Fibroblast of skin of back (primary cell): ENCODE measurements at places on chromosomes 13 and 19.

- no peak for DNase-seq
These were observed 117.6 kb downstream of the MIPEP start for GRCh38 chr13:23771552-23771951.

- DNase-seq = no peak
These were observed 779.4 kb upstream of the SLITRK1 start for GRCh38 chr13:84661718-84662117.

- no peak for DNase-seq
These were observed 213.1 kb downstream of the UQCRFS1 start for GRCh38 chr19:28999724-29000433.

DNA sequence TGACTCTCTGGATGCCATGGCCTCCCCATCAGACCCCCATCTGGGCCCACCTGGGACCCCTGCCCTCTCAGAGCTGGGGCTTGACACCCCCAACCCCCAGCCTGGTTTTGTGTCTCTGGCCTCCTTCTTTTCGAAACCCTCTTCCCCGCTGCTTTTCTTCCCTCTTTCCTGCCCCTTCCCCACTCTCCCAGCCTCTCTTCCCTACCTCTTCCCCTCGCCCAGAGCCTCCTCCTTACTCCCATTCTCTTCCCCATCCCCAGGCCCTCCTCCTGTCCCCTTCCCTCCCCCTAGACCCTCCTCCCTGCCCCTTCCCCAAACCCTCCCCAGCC is 2.1 kb downstream of the TNFSF9 start:
- DNase-seq = no peak

DNA sequence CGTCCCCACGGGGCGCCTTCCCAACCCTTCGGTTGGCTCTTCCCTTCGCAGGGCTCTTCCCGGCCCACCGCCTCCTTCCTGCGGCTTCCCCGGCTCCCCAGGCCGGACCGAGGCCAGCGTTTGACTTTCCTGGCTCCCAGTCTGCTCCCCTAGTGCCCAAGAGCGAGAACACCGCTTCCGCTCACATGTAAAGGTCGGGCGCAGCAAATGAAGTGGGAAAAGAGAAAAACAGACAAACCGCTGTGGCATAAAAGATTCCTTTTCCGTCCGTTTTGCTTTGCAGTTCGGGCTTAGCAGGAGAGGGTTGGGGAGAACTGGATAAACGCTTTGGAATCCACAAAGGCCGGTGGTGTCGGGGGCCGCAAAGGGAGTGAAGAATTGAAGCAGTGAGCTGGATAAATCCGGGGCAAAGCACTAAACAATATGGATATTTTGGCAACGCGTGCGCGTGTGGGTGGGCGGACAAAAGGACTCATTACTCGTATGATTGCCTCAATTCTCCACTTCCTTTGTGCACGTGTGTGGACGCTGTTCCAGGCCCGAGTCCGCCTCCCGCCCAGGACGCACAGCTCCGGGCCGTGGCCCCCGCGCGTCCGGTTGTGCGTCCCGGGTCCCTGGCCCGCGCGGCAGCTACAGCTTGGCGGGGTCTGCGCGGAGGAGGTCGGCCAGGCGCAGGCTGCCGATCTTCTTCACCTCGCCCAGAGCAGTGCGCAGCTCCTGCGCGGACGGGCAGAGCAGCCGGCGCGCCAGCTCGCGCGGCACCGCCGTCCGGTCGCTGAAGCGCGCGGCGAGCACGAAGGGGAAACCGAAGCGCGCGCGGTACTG is 8.6 kb upstream of the CDX2 start:
- DNase-seq = no peak

GRCh38 chr13:93758575-93758974 is 532.0 kb downstream of the GPC6 start:
- DNase-seq = no peak

DNA sequence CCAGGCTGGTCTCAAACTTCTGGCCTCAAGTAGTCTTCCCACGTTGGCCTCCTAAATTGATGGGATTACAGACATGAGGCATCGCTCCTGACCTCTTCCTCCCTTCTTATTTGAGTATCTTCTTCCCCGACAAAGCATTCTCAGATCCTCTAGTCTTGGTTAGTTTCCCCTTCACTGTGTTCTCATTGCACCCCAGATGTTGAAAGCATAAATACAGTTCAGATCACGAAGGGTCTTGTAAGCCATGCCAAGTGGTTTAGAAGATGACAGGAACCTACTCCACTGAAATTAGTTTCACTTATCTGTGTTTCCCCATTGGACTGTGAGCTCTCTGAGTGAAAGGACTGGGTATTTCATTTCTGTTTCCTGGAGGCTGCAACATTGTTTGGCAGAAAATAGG is 100.7 kb downstream of the DGKH start:
- no peak for DNase-seq

GRCh38 chr13:106038752-106039151 is 496.7 kb downstream of the EFNB2 start:
- DNase-seq = peak; percentile 95

GRCh38 chr19:44042147-44042546 is 9.7 kb upstream of the ZNF223 start:
- no peak for DNase-seq

DNA sequence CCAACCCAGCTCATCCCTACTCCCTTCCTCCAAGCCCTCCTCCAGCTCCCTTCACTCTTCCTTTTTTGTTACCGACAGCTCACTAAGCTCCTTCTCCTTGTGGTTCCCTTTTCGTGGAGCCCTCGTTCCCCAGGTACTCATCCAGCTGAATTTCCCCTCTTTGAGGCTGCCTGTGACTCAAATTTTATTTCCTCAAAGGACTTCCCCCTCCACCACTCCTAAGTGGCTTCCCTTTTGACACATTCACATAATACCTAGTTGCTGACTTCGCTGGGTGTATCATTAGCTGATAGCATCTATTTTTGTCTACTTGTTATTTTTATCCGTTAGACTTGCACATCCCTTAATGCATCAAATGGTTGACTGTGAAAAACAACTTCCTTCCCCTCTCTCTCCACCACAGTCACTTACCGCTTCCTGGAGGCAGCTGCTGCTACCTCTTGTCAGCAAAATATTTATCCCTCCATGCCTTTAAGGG is 14.5 kb downstream of the FFAR2 start:
- no peak for DNase-seq

DNA sequence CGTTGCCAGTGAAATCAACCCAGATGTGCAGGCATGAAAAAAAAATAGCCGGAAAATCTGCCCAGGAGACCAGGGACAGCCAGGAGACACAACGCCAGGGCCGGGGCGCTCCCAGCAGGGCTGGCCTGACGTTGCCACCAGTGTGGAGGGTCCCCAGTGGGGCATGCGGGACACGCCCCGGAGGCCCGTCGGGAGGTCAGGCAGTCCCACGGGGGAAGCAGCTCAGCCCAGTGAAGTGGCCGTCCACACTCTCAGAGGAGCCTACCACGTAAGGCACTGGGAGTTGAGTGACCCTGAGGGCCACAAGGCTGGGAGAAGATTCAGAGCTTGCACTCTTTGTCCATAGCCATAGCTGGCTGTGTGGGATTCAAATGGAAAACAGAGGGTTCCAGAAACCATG is 53.2 kb upstream of the GAS6 start:
- no peak for DNase-seq

GRCh38 chr19:5915782-5916165 is 1.7 kb downstream of the CAPS start:
- no peak for DNase-seq
